SHP77 treated with DMSO at 0.1 percent for 48 hours (cell line): ENCODE measurements at places on chromosomes 7 and 10.

DNA sequence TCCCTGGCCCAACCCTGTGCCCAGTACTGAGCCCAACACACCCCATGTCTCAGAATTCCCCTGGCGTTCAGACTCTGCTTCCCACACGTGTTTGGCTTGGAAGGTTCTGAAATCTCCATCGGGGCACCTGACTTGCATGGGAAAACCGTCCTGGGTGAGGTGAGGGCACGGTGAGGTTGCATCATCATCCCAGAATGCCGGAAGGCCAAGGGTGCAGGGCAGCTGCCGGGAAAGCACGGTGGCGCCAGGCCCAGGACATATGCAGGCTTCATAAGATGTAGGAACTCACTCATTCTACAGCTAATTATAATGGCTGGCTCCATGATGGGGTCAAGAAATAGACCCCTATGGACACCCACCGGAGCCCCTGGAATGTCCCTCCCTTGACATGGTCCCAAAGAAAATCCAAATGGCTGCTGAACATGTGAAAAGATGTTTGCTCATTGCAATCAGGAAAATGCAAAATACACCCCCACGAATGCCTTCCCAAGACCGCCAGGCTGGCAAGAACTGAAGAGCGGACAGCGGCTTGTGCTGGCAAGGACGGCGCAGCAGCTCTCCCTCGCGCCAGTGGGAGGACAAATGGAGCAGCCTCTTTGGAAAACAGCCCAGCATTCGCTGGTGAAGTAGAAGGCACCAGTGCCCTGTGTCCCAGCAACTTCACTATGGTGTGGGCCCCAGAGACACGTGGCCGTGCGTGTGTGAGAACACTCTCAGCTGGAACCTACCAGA lies 2.3 kb downstream of the KNDC1 start:
- DNase-seq: no peak

GRCh38 chr10:26417136-26417535 lies 21.0 kb upstream of the APBB1IP start:
- no peak for DNase-seq

DNA sequence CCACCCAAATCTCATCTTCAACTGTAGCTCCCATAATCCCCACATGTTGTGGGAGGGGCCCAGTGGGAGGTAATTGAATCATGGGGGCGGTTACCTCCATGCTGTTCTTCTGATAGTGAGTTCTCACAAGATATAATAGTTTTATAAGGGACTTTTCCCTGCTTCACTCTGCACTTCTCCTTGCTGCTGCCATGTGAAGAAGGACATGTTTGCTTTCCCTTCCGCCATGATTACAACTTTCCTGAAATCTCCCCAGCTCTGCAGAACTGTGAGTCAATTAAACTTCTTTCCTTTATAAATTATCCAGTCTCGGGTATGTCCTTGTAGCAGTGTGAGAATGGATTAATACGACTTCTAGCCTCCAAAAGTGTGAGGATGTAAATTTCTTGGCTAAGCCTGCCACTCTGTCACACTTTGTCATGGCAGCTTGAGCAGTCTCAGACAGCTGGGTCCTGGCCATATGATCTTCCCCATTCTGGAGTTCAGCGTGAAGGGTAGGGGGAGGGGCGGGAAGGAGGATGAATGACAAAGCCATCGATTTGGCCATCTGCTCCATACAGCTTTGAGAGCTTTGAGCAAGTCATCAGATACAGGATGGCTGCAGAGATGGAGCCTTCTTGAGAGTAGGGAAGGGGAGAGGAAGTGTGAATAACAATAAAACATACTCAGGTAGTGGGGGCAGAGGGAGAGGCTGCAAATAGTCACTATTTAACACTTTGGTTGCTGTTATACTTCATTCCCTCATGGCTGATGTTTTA lies 19.1 kb upstream of the INPP5F start:
- no peak for DNase-seq

DNA sequence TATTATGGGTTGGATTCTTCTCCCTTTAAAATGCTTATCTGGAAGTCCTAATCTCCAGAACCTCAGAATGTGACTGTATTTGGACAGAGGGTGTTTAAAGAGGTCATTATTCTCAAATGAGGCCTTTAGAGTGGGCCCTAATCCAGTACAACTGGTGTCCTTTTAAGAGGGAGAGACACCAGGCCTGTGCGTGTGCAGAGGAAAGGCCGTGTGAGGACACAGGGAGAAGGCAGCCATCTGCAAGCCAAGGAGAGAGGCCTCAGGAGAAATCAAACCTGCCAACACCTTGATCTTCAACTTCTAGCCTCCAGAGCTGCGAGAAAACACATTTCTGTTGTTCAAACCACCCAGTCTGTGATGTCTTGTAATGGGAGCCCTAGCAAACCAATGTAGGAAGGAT lies 235.4 kb upstream of the MYO3A start:
- DNase-seq: no peak

DNA sequence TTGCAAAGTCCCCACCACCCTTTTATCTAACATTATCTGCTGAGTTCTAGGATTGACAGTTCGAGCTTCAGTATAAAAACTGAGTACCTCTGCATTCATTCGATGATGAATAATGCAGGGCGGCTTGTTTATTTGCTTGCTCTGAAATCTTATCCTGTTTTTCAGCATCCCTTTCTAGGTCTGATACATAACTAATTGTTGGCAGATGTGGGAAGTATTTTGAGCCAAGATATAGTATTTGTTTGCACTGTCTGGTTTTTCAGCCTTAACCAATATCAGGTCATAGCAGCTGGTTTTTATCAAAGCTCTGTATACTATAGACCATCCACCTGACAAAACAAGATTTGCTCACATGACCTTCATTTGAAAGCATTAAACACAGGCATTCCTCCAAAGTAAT lies 161.4 kb downstream of the TFEC start:
- no peak for DNase-seq

DNA sequence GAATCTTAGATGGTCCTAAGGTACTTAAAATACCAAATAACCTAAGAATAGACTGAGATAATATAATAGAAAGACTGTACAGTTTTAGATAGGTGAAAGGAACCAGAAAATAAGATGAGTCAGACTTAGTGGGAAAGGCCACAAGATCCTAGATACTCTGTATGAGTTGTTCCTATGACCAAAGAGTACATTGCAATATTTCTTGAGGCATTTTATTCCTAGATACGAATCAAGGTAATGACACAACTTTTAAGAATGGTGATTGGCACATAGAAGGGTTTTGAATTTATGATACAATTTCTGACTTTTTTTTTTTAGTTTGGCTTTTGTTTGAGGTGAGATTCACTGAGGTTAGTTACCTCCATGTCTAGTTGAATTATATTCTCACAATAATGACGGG lies 30.2 kb downstream of the MGAM start:
- no peak for DNase-seq

DNA sequence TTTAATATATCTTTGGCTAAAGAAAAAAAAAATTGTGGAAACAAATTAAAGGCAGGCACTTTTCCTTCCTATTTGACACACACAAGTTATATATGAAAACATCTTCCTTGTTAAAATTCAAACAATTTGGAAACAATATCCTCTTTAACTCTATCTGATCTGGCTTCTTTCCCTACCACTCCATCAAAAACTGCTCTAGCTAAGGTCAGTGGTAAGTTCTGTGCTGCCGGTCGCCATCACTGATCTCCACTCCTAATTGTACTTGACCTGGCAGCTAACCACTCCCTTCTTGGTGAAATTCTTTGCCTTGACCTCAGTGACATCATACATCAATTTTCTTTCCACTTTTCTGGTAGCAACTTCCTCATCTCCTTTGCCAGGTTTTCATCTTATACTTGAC lies 47.9 kb upstream of the MRLN start:
- DNase-seq: no peak

DNA sequence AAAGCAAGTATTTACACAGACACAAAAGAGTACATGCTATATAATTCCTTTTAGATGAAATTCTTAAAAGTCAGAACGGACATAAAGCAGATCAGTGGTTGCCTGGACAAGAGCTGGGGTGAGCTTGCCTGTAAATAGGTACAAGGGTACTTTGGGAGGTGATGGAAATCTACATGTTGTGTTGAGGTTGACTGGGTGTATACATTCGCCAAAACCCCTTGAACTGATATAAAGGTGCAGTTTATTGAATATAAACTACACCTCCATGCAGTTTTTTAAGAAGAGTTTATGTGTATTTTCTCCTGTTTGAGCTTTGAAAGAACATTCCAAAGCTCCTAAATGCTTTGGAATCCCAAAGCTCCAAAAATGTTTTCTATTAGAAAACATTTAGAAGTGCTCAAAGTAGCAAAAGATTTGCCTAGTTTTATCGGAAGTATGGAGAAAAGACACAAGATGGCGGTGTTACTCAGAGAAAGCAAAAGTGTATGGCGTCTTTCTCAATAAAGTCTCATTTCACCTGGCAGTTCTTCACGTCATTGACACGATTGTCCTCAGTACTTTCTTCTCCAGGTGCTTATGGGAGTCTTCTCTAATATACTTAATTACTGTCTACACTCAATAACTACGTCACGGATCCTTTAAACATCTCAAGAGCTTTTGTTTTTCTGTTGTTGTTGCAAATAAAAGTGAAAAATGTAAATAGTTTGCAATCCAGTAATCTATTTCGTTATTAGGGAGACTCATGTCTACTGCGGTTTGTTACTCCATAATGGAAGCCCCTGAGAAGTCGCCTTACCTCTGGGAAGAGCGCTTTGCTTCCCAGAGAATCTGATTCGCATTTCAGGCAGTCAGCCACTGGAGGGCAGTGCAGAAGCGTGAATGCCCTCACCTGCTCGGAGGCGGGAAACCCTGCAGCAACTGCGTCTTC lies 14.7 kb upstream of the SEC61G start:
- DNase-seq: peak; percentile 86

DNA sequence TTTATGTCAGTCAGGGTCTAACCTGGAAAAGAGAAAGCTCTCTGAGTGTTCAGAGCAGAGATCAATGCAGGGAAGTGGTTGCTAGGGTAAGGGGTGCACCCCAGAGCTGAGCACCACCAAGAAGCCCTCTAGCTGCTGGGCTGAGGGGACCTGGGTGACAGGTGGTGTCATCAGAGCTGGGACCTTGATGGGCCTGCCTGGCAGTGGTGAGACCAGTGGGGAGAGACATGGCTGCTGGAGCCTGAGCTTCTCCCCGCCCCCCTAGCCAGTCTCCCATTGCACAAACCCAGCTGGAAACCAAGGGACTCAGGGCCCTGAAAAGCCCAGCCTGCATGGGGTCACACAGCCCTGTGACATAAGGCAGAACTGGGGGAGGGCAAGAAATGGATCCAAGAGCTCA lies 49.1 kb upstream of the OSBPL3 start:
- no peak for DNase-seq

GRCh38 chr7:65951837-65952578 lies 30.0 kb downstream of the GUSB start:
- peak; percentile 22 for DNase-seq

DNA sequence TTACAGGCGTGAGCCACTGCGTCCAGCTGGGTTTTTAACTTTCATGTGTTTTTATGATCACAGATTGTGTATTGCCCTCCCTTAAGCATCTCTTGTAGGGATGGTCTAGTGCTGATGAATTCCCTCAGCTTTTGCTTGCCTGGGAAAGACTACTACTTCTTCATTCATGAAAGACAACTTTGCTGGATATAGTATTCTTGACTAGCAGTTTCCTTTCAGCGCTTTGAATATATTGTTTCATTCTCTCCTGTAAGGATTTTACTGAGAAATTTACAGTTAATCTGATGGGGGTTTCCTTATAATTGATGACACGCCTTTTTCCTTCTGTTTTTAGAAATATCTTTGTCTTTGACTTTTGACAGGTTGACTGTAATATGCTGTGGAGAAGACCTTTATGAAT lies 33.2 kb downstream of the STK31 start:
- DNase-seq: no peak

GRCh38 chr7:103632972-103633371 lies 187.0 kb upstream of the SLC26A5 start:
- no peak for DNase-seq
